ENCODE measurements at places on chromosomes 2 and 18. TPM values are rescaled to one million over a fixed set of nuclear protein-coding genes. Genes with fewer than 3 reads are reported as not detected.

- DNase-seq = no peak
Measured at GRCh38 chr18:69752737-69753380, 194.8 kb downstream of the CD226 start.

Gene MYO3B
- not detected for total RNA-seq

Gene EN1
- 0.90 TPM for total RNA-seq

DNA sequence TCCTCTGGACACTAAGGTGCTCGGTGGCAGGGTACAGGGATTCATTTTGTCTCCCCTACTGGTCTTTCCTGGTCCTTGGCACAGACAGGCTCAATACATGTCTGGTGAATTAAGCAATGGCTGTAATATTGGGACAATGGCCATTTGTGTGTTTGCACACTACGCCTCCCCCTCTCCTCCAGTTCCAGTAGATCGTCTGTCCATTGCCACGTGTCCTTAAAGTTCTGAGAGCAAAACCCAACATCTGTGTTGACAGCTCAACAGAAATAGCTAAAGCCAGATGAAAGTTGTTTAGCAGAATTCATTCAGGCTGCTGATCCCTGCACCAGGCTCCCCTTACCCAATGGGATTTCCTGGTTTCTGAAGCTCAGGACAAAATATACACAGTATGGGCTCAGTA, 9.0 kb upstream of the FABP1 start:
- DNase-seq = no peak

DNA sequence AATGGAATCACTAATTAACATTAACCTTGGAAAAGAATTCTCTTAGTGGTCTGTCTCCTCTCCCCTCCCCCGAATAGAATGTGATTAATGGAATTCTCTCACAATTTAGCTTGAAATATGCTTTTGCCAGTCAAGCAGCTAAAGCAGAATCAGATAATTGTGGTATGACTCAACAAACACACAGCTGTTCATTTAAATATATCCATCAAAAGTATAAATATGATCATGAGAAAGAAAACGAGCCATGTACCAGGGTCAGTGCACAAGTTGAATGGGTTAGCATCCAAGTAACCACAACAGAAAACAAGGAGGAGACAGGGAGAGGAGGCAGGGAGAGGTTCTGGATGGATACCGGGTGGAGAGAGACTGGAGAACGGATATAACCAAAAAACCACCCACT, 66.9 kb downstream of the ACVR1 start:
- no peak for DNase-seq

GRCh38 chr2:145323512-145323911, 803.6 kb upstream of the ZEB2 start:
- DNase-seq = no peak

- no peak for DNase-seq
Measured at GRCh38 chr2:181978351-181979150, 7.1 kb upstream of the PPP1R1C start.

DNA sequence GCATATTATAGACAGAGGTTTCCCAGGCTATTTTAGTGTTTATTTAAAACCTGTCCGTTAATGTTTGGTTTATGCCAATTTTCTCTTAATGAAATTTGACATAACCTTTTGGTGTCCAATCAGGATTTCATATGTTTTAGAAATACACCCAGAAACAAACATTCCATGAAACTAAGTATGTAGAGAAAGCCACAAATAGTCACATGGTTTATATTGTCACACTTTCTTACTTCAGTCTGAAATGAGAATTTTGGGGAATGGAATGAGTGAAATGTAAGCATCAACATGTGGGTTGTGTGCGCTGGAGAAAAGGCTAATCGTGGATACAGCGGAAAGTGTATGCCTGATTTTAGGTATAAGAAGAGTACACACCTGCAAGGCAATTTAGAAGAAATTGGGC, 277.0 kb upstream of the RAB12 start:
- no peak for DNase-seq

GRCh38 chr2:67565761-67566160, 168.6 kb downstream of the ETAA1 start:
- no peak for DNase-seq

- peak; percentile 51 for DNase-seq
Measured at GRCh38 chr2:238895891-238896600, 48.2 kb downstream of the TWIST2 start.

DNA sequence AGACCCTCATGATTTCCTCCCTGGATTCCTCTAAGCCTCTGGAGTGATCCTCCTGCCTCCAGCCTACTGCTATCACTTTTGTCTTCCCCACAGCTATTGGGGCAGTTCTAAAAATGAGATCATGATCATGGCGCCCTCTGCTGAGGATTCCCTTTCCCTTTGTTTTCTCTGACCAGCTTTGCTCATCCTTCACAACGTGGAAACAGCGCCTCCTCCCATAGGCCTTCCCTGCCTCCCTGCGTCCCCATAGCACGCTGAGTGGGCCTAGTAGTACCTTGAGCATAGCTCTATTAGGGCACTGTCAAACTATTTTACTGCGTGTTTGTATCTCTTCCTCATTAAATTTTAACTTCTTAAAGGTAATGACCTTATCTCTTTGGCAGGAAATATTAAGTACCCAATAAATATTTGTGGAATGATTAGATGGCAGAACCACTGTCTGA, 207.0 kb upstream of the FANCL start:
- DNase-seq = no peak
